ENCODE measurements at places on chromosomes 12 and 14. TPM values are rescaled to one million over a fixed set of nuclear protein-coding genes. Genes with fewer than 3 reads are reported as not detected.

GRCh38 chr12:98405805-98406366 lies 109.5 kb upstream of the TMPO start:
- no peak for DNase-seq

DNA sequence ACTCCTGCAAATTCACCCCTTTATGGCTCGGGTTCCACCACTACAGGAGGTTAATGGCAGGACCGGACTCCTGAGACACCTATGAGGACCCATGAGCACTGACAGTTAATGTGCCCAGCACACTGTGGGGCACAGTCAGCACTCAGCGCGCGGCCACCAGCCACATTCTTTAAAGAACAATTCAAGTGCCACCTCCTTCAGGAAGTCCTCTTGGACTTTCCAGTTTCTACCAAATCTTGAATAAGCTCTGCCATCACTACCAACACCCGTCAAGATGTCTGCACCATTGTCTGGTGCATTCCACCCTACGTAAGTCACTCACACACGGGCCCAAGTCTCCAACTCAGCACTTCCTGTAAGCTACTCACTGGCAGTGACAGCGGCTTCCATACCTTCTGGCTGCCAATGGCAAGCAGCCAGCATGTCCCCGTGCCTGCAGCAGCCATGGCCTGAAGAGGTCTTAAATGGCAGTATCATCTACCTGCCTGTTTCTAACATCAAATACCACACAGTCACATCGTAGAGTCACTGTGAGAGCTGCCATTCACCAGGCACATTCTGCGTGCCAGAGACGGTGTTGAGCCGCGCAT lies 48.5 kb downstream of the CDC42BPB start:
- no peak for DNase-seq

DNA sequence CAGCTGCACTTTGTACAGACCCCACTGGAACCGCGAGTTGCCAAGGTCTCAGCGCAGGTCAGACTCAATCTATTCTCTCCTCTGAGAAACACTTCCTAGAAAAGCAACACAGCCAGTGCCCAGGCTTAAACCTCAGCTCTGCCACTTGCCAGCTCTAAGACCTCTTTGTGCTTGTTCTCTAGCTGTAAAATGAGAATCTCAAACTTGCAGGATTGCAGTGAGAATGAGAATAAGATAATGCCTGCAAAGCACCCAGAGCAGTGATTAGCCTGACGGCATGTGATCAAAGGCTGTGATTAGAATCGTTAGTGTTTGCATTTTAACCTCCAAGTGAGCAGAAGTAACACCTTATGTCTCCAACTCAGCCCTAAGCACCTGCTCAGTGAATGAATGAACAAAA lies 21.3 kb downstream of the ANO2 start:
- DNase-seq = no peak

DNA sequence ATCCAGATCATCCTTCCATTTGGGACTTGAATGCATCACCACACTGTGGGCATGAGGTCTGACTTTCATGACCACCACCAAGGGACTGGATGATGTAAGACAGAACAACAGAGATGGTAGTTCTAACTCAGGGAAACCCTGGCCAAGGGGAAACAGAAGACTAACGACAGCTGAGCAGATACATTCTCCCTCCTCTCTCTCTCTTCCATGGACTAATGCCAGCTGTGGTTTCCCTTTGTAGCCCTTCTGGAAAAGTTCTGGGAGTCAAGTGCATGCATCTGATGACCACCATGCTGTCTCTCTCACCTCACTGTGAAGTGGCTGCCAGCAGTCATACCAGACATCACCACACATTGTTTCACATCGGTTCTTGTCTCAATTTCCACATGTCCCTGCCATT lies 3.4 kb downstream of the TAS2R30 start:
- DNase-seq = no peak

PPP2R3C gene
- 47.1 TPM for total RNA-seq
